ENCODE measurements at places on chromosomes 5 and 9. TPM values are rescaled to one million over a fixed set of nuclear protein-coding genes. Genes with fewer than 3 reads are reported as not detected.
A peak's percentile ranks its signal among the peaks of the same experiment; 100 is the strongest.

GRCh38 chr9:110334183-110334582 is 3.5 kb downstream of the TXNDC8 start:
- DNase-seq = no peak

- DNase-seq = peak; percentile 66
These were observed 93.4 kb upstream of the ITGA2 start for GRCh38 chr5:52895572-52896413.

Gene SGCD
- polyA plus RNA-seq = 0.79 TPM

DNA sequence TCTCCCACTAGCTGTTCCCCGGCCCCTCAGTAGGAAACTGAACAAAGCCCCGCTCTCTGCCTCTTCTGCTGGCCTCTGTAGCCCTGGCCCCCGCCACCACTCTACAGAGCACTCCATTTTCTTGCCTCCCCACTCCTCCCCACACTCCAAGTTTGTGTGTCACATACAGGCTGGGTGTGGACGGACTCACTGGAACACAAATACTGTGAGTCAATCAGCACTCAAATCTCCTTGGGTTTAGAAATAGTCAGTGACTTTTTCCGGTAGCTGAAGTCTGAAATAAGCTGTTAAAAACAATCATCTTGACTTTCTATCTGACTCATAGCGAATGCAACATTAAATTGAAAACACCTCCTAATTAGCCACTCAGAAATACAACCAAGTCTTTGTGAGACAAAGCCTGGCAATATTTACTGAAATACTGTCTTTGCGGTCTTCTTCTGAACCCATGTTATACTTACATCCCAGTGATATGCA is 122.5 kb downstream of the LHFPL2 start:
- DNase-seq = no peak
